ENCODE measurements at places on chromosomes 6 and 20.

DNA sequence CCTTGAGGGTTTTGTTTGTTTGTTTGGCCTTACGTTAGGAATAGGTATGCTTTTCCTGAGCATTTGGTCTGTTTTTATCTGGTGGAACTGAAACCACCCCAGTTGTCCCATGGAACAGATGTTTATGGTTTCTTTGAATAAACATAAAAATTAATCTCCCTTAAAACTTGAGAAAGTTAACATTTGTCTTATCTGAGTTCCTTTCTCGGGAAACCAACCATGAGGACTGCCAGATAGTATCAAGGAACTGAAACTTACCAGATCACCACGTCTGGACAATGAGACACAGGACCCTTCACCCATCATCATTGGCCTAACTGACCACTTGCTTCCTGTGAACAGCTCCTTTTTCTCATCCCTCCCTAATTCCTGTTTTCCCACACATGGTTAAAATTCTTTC, 15.3 kb upstream of the HECA start:
- DNase-seq = no peak

- DNase-seq = no peak
Observed at GRCh38 chr6:6201200-6201599, 119.3 kb downstream of the F13A1 start.

DNA sequence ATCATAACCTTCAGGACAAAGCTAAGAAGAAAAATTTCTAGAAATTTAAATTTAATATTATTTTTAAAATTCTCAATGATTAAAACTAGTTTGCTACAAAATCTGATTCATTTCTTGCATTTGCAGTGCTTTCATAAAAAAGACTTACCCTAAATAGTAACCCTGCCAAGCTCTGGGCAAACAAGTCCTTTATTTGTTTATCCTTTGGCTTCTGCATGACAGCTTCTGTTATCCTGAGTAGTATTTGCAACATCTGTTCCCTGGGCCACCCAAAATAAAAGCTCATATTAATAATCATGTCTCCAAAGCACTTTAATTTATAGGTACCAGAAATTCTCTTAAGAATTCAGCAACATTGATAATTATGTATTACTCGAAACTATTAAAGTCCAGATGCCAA, 101.3 kb downstream of the RALGAPA2 start:
- DNase-seq = no peak

- no peak for DNase-seq
Observed at GRCh38 chr6:81031416-81031815, 721.1 kb downstream of the TENT5A start.

GRCh38 chr20:1934156-1934555, 38.9 kb downstream of the SIRPA start:
- no peak for DNase-seq

DNA sequence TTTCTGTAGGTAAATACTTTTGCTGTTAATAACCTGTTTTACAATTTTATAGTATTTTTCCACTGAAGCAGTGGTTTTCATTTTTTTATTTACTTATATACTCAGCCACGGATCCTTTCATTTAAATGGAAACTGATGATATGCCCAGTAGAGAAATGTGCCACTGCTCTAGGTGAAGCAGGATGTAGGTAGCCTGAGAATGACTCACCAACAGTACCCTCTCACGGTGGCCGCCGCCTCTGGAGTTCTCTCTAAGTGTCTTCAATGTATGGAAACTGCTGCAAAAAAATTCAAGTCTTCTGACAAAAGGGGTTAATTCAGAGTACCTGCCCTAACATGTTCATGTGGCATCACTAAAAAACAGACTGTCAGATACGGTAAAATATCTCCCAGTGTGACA, 6.4 kb downstream of the EYA4 start:
- DNase-seq = no peak

DNA sequence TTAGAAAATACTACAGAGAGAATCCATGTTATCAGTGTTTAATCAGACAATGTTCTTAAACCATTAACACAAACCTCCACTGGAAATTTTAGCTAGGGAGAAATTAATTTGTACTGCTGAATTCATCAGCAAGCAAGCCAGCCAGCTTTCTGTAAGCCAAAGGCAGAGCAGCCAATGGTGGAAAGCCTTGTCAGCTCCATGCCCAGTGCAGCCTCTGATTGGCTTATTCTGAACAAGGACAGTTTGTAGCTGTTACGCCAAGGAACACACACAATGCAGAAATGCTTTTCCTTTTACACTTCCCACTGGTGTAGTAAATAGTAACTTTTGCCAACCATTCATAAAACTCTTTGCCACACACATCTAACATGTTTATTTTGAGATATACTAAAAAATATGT, 265.0 kb downstream of the TENT5A start:
- DNase-seq = no peak

DNA sequence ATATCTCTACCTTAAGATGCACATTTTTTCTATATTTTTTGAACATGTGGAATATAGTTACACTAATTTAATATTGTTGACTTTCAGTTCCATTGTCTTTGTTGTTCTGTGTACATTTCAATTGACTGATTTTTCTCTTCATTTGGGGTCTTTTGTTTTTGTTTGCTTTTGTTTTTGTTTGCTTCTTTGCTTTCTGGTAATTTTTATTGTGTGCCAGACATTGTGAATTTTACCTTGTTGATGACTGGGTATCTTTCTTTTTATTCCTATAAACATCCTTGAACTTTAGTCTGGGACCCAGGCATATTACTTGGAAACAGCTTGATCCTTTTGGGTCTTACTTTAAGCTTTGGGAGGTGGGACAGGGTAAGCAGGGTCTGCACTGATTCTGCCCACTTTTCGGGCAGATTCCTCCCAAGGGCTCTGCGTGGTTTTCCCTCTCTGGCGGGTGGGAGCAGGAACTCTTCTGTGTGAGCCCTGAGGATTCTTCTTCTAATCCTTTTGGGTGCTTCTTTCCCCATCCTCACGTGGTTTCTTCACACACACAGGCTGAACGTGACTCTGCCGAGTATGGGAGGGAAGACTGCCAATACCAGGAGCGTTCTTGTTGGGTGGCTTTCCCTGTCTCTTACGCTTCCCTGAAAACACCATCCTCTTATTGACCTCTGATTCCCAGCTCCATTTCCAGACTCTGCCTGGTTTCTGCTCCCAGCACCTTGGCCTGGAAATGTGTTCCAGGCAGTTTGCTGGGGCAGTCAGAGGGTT, 200.5 kb downstream of the ARID1B start:
- DNase-seq = no peak

GRCh38 chr20:36967636-36968035, 16.1 kb upstream of the SAMHD1 start:
- DNase-seq = no peak

DNA sequence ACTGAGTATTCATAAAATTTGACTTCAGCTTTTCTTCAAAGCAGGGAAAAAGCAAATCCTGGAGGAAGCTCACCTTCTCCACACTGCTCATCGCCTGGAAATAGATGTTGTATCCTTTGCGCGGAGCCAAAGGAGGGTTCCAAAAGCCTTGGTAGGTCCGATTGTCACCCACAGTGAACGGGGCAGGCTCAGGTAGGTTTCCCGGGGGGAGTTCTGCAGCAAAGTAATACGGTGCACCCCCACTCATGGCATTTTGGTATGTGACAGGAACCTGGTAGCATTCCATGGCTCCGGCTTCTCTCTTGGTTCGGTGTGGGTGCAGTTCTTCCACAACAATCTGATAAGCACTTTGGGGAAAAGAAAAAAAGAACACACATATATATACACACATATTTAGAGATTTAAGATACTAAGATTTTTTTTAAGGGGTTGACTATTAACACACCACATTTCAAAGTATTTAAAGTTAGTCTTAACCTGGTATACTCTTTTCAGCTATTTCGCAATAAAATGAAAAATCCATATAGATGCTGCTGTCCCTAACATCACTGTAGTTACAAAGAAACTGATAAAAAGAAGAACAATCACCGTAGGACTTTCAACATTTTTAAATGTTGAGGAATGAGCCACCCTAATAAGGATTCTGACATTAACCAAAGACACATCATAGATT, 166.7 kb upstream of the THEMIS start:
- no peak for DNase-seq

GRCh38 chr20:62620625-62621024, 21.7 kb upstream of the SLCO4A1 start:
- no peak for DNase-seq
